ENCODE measurements at places on chromosomes 4 and X.

DNA sequence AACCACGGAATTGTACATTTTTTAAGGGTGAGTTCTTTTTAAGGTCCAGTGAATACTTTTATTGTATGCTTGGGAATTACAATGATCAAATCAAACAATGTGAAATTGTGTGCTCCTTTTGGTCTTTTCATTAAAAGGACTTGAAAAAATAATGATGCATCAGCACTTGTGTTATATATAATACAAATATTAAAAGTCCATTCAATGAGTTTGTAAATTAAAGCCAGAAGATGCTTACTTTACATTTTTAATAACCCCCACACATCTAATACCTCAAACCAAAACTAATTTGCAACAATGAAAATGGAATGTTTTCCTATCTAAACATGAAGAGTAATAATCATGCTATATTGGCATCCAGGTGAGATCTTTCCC lies 369.8 kb upstream of the LCORL start:
- no peak for DNase-seq

DNA sequence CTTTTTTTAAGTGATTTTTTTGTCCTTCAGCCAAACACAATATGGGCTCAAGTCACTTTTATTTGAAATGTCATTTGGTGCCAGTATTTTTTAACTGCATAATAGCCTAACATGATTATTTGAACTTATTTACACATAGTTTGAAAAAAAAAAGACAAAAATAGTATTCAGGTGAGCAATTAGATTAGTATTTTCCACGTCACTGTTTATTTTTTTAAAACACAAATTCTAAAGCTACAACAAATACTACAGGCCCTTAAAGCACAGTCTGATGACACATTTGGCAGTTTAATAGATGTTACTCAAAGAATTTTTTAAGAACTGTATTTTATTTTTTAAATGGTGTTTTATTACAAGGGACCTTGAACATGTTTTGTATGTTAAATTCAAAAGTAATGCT lies 62.1 kb downstream of the EDNRA start:
- DNase-seq, result no peak

- no peak for DNase-seq
Measured at GRCh38 chr4:121256887-121257466, 92.9 kb upstream of the TNIP3 start.

DNA sequence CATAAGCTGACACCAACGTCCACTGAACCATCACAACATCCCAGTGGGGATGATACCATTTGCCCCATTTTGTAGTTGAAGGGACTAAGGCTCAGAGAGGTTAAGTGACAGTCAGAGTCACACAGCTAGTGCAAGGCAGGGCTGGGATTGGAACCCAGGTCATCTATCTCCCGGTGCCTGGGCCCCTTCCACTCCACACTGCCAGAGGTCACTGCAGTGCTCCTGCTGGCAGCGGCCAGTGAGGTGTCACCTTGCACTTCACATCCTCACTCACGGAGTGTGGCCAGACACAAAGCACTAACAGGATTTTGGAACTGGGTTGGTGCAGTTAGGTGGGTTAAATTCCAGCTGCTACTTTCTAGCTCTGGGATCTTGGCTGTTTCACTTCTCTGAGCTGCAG lies 118.7 kb downstream of the ENPP6 start:
- DNase-seq, result peak; percentile 65

DNA sequence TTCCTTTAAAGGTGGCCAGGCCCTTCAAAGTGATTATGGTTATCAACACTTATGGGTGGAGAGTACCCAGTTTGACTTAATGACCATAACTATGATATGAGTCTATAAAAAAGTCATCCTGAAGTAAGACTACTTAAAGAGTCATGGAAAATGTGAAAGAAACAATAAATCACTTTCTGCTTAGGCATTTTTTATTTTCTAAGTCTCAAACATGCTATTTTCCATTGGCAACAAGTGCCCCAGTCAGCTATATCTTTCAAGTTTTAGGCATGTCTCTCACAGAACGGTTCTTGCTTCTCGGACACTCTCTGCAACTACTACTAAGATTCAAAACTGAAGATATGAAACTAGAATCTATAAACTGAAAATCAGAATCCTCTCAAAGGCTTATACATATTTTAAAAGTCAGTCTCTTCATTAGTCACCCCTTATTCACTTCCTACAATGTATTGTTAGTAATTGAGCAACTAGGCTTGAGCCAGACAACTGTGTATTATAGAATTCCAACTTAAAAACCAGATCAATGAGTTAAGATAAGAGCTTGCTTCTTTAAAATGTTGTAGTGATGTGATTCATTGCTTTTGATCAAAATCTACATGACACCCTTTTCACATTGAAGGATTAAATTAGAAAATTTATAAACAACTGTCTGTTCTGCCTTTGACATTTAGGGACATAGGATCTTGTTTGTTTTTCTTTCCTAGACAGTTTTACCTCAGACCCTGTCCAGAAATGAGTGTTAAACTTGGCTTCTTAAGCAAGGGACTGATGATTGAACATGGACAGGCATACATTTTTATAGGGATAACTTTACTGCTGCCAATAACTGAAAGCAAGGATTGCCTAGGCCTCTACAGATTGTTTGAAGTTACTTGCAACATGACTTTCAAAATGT lies 2.9 kb downstream of the ANTXR2 start:
- no peak for DNase-seq

- peak; percentile 34 for DNase-seq
Measured at GRCh38 chrX:134543288-134543687, 83.3 kb downstream of the HPRT1 start.

DNA sequence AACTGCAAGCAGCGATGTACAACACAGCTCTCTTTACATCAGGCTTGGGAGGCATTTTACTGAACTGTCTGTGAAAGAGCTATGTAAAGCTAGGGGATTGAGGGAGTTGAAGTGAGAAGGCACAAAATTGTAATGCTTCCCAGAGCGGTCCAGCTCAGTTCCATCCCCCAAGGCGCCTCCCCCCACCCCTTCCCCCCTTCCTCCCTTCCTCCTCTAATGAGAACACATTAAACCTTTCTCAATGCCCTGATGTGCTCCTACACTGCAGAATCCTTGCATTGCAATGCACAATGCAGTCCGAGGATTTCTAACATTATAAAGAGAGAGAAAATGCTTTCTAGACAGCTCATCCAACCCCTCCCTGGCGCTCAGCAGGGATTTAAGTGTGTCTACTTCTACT lies 73.9 kb downstream of the CXXC4 start:
- DNase-seq, result no peak

GRCh38 chrX:139803224-139803623 lies 95.3 kb upstream of the MCF2 start:
- no peak for DNase-seq

GRCh38 chr4:115058533-115058932 lies 54.9 kb downstream of the NDST4 start:
- no peak for DNase-seq

Measured in NCI-H2171 treated with DMSO at 0.1 percent for 48 hours (cell line).